ENCODE measurements at places on chromosomes 2 and 18.

- DNase-seq = peak; percentile 27
Measured at GRCh38 chr2:24049485-24050021, at the start of gene FKBP1B. TSS of gene FKBP1B (plus strand) at chr2:24049741. CDS start at chr2:24049850, 109 bp downstream.

GRCh38 chr2:174623690-174624089 is 26.1 kb upstream of the WIPF1 start:
- no peak for DNase-seq

- no peak for DNase-seq
Measured at GRCh38 chr2:38871432-38871831, 4.3 kb downstream of the DHX57 start.

GRCh38 chr2:174325373-174326160 is 9.2 kb upstream of the SP9 start:
- no peak for DNase-seq

DNA sequence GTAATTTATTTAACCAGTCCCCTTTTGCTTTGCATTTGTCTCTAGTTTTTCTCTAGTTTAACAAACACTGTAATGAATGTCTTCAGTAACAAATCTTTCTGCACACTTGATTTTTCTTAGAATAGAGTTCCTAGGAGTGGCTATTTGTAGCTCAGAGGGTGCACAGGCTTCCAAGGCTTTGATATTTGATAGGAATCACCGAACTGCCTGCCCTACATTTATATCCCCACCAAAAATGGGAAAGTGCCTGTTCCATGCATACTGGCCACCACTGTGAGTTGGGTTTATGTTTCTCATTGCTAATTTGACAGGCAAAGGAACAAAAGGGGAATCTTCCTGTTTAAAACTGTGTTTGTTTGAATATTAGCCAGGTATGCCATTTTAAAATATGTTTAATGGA is 238.7 kb downstream of the SH3RF3 start:
- DNase-seq = no peak

- DNase-seq = no peak
Measured at GRCh38 chr2:168962636-168963035, 61.5 kb downstream of the G6PC2 start.

- DNase-seq = no peak
Measured at GRCh38 chr2:187138265-187138664, 289.3 kb upstream of the ZSWIM2 start.

- no peak for DNase-seq
Measured at GRCh38 chr2:134583997-134584520, 134.7 kb downstream of the TMEM163 start.

DNA sequence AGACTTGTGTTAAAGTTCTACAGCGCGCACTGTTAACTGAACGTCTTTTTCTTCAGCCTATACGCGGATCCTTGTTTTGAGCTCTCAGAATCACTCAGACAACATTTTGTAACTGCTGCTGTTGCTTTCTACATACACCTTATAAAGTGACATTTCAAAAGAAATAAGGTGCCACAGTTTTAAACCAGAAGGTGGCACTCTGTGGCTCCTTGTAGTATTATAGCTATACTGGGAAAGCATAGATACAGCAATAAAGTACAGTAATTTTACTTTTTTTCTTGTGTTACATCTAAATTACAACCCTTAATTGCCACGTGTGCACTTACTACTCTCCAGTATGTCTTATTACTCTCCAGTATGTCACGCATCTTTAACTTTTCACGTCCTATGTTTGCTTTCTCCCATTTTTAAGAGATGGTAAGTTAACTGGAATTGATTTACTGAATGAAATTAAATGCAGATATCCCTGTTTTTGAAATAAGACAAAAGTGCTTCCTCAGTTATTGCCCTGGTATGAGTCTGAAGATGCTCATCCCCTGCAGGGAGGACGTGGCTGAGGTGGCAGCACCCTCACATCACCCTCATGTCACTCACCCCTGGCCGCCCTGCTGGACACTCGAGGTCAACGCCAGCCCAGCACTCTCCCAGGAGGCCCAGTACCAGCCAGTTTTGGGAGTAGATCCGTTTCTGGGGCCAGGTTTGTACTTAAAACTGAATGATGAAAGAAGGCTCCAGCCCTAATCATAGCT is 37.8 kb downstream of the GORASP2 start:
- DNase-seq = no peak

DNA sequence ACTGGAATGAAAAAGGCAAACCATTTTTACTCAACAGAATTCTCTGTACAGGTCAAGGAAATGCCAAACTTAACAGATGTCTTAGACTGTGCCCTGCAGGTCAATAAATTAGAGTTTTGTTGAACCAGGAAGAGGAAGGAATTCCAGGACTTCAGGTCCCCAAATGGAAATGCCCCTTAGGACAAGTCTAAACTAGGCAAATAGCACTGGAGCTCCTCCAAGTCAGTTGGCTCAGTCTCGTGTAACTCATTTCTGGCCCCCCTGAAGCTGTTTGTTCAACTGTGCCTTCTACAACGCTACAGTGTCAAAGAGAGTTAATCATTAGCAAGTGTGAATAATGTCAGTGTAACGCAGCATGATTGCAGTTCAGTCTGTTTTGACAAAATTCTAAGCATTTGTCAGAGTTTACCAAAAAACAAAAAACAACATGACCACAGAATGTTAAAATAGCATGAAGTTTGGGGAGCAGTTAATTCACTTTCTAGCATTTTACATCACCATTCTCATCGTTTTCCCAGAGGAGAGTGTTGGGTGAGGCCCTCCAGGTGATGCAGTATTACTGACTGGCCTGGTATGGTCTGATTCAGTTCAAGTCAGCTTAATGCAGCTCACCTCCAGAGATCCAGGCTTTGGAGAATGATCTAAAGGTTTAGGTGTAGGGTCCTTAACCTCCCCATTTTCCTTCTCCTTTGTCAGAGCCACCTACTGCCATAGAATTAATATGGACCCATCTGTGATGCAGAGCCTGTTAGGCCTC is 108.1 kb downstream of the AQP4 start:
- no peak for DNase-seq

DNA sequence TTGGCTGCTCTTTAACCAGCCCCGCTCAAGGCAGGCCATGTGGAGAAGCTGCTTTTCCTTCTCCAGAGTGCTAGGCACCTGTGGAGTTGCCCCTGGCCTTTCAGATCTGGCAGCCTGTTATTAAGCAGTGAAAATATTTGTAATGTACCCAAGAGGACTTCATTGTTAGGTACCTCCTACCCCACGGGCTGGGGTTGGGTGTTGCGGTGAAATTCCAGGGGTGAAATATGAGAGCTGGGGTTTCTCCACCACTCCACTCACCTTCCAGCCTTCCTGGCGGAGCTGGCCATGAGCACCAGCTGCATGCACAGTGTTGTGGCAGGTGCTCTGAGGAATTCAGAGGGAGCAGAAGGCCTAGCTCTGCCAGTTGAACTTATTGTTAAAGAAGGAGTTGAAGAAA is 39.1 kb downstream of the NTSR2 start:
- no peak for DNase-seq

GRCh38 chr2:233174137-233174536 is 77.3 kb upstream of the ATG16L1 start:
- no peak for DNase-seq

DNA sequence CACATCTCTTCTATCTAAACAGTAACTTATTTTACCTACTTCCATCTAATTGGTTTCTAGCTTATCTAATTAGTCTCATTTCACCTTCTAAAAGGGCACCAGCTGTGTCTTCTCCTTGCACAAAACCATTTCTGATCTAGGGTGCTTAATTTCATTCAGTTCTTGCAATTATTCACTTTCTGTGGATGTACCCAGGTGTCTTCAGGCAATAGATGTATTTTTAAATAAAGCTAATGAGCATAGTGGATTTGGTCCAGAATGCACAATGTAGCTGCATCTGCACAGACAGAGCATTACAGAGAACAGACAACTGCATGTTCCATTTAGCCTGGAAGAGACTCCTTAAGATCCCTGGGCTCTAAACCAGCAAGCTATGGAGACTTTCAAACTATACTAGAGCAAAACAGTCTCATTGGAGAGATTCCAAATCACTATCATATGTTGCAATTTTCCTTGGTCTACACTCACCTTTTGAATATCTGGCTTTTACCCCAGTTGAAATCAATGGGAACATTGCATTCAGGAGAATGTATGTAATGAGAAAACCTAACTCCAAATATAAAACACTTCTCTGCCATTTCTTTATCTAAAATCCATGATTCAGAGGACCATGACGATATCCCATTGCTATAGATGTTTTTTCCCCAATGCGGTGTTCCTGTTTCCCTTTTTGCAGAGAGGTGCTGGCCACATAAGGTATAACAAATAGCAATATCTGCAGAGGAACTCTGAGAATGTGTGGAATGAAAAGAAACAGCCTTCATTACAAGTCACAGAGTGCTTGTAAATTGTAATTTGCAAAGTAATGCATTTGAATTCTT is 3.5 kb upstream of the RFX8 start:
- no peak for DNase-seq

GRCh38 chr2:127581050-127581345 is 45.5 kb downstream of the MYO7B start:
- DNase-seq = no peak

DNA sequence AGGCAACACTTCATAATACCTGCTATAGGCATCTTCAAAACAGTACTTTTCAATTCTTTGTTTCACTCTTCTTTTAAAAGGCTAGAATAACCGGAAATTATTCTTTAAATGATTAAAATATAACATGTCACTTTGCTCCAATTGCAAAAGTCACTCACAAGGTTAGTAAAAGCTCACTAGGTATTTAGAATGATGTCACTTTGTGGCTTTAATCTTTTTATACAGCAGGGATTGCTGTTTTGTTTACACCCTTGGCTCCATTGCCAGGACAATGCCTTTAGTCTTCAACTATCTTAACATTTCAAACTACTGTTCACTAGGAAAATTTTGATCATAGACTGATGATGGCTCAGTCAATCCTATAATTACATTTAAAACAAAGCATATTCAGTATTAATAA is 157.1 kb downstream of the BAZ2B start:
- DNase-seq = no peak

DNA sequence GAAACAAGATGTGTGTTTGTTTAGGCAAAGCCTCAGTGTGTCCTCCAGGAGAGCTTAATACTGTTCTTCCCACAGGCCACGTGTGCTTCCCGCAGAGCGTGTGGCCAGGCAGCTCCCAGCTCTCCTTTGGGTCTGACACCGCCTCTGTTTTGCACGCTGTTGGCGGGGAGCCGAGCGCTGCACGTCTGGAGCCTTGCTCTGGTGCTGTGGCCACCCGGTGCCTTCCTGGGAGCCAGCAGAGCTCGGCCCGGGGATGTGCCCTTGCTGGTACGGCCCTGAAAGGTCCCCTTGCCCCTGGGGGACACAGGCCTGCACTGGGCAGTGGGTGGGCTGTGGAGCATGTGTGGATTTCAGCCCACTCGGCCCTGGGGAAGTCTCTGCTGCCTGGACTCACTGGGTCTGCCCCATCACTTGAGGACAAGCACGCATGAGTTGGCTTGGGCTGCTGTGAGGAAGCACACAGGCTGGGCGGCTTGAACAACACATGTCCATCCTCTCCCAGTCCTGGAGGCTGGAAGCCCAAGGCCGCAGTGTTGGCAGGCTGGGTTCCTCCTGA is 160.7 kb upstream of the HDAC4 start:
- no peak for DNase-seq

DNA sequence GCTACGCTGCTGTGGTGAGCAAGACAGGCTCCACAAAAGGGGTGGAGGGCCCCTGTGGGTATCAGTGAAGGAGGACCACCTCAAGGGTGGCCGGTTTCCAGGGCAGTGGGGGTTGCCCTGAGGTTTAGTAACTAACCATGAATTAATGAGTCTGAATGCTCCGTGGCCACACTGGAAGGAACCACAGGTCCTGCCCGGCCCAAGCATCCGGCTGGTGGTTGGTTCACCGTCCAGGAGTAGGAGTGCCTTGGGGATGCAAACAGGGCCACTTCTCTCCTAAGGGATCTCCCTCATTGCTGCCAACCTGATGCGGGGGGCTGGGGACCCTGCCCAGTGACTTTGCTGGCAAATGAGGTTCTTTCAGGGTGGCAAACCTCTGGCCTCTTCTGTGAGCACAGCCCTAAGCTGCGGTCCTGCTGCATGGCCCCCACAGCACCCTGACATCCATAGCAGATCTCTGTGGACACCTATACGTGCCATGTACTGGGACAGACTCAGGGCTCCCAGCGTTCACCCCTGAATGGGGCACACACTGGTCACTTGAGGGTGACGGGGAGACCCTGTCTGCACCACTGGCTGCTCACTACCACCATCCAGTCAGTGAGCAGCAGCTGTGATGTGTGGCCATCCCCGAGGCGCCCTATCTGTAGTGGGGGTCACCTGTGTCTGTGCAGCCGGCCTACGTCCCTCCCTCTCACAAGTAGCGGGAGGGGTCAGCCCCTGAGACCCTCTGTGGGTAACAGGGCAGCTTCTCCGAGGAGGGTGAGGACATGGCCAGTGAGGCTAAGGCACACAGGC is 41.6 kb downstream of the HS6ST1 start:
- DNase-seq = no peak

DNA sequence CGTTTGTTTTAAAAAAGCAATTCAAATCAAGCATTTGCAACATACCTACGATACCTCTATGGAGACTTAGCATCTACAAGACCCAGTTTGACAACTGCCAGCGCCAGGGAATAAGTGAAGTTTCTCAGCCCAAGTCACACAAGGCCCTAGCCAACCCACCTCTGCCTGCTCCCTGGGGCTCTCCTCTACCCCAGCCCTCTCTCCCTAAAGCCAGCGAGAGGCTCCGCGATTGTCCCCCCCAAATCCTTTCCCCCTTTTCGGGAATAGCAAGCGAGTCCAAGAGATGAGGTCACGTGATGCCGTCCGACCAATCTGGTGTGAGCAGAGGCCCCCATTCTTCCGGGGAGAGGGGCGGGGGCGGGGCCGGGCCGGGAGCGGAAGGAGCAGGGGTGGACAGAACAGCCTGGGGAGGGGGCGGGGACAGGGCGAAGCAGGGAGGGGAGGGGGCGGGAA is 102.2 kb upstream of the RAB6C start:
- DNase-seq = peak; percentile 68

GRCh38 chr2:108586631-108587030 is 52.4 kb downstream of the LIMS1 start:
- DNase-seq = no peak

DNA sequence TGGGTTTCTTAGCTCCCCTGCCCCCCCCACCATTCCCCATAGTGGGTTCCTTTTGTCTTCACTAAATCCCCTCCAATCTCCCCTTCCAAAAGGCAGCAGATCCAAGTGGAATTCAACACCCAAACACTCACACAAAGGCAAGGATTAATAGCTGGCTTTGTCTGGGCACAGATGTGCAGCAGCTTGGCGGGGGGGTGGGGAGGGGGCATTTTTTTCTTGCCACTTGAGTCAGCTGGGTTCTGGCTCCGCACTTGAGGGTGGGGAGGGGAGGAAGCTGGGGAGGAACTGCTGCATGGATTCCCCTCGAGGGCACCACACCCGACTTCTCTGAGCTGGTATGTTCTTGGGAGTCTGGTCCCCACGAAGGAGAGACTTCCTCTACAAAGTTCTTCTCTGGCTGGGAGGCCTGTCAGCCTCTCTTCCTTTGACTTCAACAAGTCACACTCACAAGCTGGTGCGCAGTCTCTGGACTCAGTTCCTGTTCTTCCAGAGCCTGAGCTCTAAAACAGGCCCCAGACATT is 36.0 kb downstream of the SERTAD2 start:
- DNase-seq = no peak

GRCh38 chr2:186508263-186508662 is 22.2 kb downstream of the ZC3H15 start:
- DNase-seq = no peak

- DNase-seq = no peak
Measured at GRCh38 chr2:26692279-26692896, at the start of gene KCNK3. TSS of gene KCNK3 (plus strand) at chr2:26692722. CDS start at chr2:26692876, 154 bp downstream.

All from stimulated activated CD4-positive, alpha-beta T cell treated with anti-CD3 and anti-CD28 coated beads, Interleukin-12 subunit alpha, Interleukin-12 subunit beta, amount 100 ng/mL, for 48 hours (primary cell).